ENCODE measurements at places on chromosomes 3 and 15.

- no peak for DNase-seq
Observed at GRCh38 chr3:45145681-45146614, at the start of gene CDCP1. Gene CDCP1 (minus strand): TSS chr3:45146378. CDS start chr3:45146287, 91 bp downstream.

DNA sequence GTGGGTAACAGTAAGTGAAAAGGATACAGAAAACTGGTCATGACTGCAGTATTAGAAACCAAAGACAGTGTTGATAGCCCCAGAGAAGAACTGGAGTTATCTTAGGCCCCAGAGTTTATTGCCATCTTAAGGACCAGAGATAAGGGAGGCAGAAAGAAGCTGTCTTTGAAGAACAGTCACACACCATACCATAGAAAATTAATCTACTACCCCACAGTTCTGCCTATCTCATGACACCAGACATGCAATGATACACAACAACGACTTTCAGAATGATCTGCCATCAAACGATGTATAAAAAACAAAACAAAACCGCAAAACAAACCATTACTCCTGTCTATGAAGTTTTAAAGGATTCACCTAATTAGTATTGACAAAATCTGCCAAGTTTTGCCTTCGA lies 9.6 kb downstream of the CPOX start:
- DNase-seq = no peak

DNA sequence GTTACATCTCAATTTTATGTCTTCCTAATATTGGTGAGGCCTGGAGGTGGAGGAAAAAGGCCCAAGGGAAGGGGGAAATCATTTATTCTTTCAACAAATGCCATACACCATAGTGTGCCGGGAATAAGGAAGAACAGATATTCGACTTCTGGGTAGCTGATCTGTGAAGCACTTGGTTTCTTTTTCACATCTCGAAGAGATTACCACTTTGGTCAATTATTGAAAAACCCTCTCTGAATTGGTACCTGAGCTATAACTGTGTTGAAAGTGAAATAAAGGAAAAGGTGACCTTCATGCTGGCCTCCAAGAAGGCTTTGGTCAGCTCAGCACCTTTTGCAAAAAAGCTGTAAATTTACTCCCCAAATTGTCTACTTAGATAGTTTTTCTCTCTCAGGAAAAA lies 14.2 kb upstream of the MB21D2 start:
- DNase-seq = no peak

DNA sequence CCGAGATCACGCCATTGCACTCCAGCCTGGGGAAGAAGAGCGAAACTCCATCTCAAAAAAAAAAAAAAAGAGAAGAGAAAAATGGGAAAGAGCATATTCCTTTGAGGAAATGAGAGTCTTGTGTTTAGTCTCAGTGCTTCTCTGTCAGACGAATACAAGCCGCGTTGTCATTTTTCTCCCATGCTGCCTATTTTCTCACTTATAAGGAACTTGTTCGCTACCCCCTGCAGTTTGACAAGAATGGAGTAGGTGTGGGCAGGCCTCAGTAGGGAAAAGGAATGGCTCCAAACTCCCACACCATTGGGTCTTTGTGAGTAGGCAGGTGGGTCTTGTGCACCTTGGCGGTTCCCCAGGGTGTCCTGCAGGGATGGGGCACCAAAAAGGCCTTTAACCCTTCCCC lies 6.5 kb downstream of the GPR160 start:
- DNase-seq = peak; percentile 44

- DNase-seq = no peak
Observed at GRCh38 chr3:187828579-187829452, 83.5 kb upstream of the BCL6 start.

All from Ammon's horn (tissue), 1 donor.